ENCODE measurements at places on chromosomes 7 and 10. TPM values are rescaled to one million over a fixed set of nuclear protein-coding genes. Genes with fewer than 3 reads are reported as not detected.

DNA sequence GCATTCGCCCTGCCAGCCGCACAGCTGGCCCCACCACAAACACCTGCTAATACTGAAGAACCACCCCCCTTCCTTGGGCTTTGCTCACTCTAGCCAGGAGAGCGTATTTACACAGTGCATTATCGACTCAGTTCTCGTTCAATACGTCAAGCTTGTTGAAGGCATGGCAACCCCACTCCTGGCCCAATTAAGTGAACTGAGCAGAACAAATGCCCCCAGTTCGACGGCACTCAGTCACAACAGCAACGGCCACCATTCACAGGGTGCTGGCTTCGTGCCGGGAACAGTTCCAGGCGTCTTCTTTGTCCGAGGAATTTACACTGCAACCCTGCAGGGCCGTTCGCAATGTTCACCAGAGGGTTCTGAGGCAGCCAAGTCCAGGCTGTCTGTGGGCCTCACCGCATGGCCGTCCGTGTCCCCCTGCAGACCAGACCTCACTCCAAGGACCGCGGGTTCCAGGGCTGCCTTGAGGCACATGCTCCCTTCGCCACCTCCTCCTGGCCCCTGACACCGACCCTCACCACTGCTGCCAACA, 175.3 kb downstream of the DIP2C start:
- H3K4me3 ChIP-seq = no peak overlapping the region
- H3K27me3 ChIP-seq = no peaks in the 10 kb centered on the region
- H3K4me1 ChIP-seq = peaks cover 38% of the 10 kb centered on the region
- H3K27ac ChIP-seq = no peak overlapping the region
- DNase-seq = peak; percentile 19

GRCh38 chr10:133110609-133111275, 23.0 kb downstream of the ADGRA1 start:
- H3K27me3 ChIP-seq = no peaks in the 10 kb centered on the region
- no peak overlapping the region for H3K27ac ChIP-seq
- H3K4me3 ChIP-seq = no peak overlapping the region
- no peak for DNase-seq
- no peaks in the 10 kb centered on the region for H3K4me1 ChIP-seq

DNA sequence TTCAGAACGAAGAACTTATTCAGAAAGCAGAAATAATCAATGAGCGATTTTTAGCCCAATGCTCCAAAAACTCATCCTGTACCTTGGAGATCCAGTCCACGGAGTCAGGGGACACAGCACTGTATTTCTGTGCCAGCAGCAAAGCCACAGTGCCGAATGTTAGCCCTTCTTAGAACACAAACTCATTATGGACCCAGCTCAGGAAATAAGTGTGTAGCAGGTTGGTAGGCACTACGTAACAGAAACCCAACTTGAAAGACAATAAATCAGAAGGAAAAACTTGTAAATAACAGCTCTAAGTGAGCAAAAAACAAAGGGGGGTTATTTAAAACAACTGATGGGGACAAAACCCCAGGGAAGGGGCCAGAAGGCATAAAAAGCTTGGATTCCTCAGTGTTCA, 112.0 kb upstream of the PRSS1 start:
- no peaks in the 10 kb centered on the region for H3K4me1 ChIP-seq
- DNase-seq = no peak
- H3K27ac ChIP-seq = no peak overlapping the region
- no peak overlapping the region for H3K4me3 ChIP-seq

GRCh38 chr10:15121707-15122106, 24.6 kb downstream of the RPP38 start:
- H3K36me3 ChIP-seq = peaks cover 17% of the 10 kb centered on the region
- no peaks in the 10 kb centered on the region for H3K4me1 ChIP-seq
- H3K27ac ChIP-seq = no peak overlapping the region
- H3K27me3 ChIP-seq = no peaks in the 10 kb centered on the region
- no peak for DNase-seq

- H3K36me3 ChIP-seq = no peaks in the 10 kb centered on the region
- no peak overlapping the region for H3K4me3 ChIP-seq
- no peak overlapping the region for H3K27ac ChIP-seq
- H3K27me3 ChIP-seq = no peaks in the 10 kb centered on the region
- no peak for DNase-seq
These were observed 1249.9 kb upstream of the AUTS2 start for GRCh38 chr7:68348401-68348800.

- no peaks in the 10 kb centered on the region for H3K36me3 ChIP-seq
- DNase-seq = no peak
- H3K27me3 ChIP-seq = no peaks in the 10 kb centered on the region
- no peak overlapping the region for H3K27ac ChIP-seq
- H3K4me3 ChIP-seq = no peak overlapping the region
These were observed 70.7 kb downstream of the RELN start for GRCh38 chr7:103918631-103919271.

GRCh38 chr10:93495654-93496321, 624 bp upstream of the CEP55 start:
- DNase-seq = no peak
- no peaks in the 10 kb centered on the region for H3K27me3 ChIP-seq
- H3K27ac ChIP-seq = peak overlapping the region; percentile 62
- H3K4me3 ChIP-seq = peak overlapping the region; percentile 95
- no peaks in the 10 kb centered on the region for H3K4me1 ChIP-seq
- H3K36me3 ChIP-seq = no peaks in the 10 kb centered on the region

GRCh38 chr7:38669965-38670520, 38.9 kb upstream of the AMPH start:
- no peak overlapping the region for H3K27ac ChIP-seq
- H3K36me3 ChIP-seq = no peaks in the 10 kb centered on the region
- H3K4me1 ChIP-seq = no peaks in the 10 kb centered on the region
- no peaks in the 10 kb centered on the region for H3K27me3 ChIP-seq

GRCh38 chr10:70228491-70228890, 4.7 kb downstream of the PPA1 start:
- no peak overlapping the region for H3K27ac ChIP-seq
- no peak for DNase-seq
- no peaks in the 10 kb centered on the region for H3K36me3 ChIP-seq

DNA sequence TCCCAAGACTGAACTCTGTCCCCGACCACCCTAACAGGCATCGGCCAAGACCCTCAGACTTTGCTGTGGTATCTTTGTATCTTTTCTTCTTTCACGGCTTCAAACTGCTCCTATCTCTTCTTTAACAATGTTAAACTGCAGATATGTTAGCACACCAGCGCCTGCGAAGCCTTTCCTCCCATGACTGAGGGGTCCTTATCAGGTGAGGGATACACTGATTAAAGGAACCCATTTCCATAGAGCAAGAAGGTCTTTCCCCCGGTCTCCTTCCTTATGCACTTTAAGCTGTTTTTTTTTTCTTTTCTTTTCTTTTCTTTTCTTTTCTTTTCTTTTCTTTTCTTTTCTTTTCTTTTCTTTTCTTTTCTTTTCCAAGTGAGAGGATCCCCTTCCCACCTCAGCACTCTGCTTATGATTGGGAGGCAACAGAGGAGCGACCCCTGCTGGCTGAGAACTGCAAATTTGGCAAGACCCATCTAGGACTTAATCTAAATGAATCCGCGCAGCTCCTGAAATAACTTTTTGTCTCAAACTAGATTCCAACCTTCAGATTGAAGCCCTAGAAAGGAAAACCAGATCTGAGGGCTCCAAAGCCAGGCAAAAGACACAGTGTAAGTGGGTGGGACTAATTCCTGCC, 109.9 kb downstream of the ITGB8 start:
- H3K36me3 ChIP-seq = no peaks in the 10 kb centered on the region
- no peaks in the 10 kb centered on the region for H3K27me3 ChIP-seq
- no peak overlapping the region for H3K4me3 ChIP-seq
- no peaks in the 10 kb centered on the region for H3K4me1 ChIP-seq
- H3K27ac ChIP-seq = no peak overlapping the region
- no peak for DNase-seq

DNA sequence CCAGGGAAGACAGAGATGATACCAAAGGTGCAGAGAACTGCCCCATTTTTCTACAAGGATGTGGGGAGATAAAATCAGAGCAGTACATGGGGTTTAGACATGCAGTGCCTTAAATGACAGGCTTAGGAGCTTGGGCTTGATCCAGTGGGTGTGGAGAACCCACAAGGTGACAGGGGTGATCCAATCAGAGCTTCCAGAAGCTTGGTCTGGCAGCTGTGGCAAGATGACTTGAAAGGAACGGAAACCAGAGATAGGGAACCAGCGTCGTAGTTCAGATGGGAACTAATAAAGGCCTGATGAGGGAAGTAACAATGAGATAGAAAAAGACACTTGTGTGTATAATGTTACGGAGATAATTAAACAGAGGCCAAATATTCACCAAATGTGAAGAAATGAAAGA, 80.7 kb downstream of the SLC37A3 start:
- no peaks in the 10 kb centered on the region for H3K27me3 ChIP-seq
- H3K4me1 ChIP-seq = peaks cover 9% of the 10 kb centered on the region
- H3K27ac ChIP-seq = no peak overlapping the region
- no peak for DNase-seq
- no peak overlapping the region for H3K4me3 ChIP-seq

The FOXP2 gene
- 17.6 TPM for total RNA-seq

The ANXA8 gene
- total RNA-seq = not detected

The H2BK1 gene
- not detected for total RNA-seq

The SFTPA1 gene
- total RNA-seq = not detected

The FAM25G gene
- not detected for total RNA-seq

The FGFR2 gene
- 16.2 TPM for total RNA-seq

The GJD4 gene
- not detected for total RNA-seq
